ENCODE measurements at places on chromosomes 1 and 21.

DNA sequence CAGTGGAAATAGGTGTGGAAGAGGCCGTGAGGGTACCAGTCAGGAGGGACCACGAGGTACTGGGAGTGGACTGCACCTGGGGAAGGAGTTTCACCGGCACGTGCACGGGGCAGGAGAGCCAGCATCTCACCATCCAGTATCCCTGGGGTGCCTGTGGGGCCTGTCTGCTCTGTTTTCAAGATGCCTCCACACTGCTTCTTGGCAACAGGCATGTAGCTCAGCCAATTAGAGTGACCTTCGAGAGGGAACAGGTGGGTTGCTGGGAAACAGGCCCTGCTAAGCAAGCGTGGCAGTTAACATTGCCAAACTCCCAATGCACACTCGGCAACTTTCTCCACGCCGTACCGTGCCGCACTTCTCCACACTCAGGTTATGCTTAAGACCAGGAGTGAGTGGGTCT is 17.7 kb downstream of the KCNC4 start:
- no peak for DNase-seq

DNA sequence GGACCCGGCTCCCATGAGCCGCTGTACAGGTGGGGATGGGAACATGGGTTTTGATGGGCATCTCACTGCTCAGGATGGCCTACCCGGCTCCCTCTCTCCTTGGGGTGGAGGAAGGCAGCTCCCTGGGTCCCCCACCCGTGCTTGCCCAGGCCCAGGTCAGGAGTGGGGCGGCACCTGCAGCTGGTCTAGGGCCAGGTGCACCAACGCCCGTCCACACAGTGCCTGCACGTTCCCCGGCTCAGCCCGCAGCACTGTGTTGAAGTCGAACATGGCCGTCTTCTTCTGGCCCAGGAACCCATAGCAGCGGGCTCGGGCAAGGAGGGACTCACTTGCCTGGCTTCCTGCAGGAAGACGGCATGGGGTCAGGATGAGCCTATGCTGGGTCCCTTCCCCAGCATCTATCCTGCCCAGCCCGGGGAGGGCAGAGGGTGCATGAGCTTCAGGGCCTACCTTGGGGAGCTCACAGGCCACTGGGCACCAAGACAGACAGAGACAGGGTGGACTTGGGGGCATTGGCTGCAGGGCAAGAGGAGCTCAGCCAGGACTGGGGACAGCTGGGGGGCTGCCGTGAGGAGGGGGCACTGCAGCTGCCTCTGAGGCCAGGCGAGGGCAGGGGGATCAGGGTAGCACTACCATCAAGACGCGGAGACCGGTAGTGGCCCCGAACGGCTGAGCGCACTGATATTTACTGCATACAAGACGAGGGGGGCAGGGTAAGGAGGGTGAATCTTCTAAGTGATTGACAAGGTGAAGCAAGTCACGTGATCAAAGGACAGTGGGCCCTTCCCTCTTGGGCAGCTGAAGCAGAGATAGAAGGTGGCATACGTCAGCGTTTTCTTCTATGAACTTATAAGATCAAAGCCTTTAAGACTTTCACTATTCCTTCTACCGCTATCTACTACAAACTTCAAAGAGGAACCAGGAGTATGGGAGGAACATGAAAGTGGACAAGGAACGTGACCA is 17.8 kb downstream of the TTC34 start:
- DNase-seq: no peak

- DNase-seq: peak; percentile 42
Observed at GRCh38 chr1:85628791-85629531, 48.4 kb downstream of the CCN1 start.

DNA sequence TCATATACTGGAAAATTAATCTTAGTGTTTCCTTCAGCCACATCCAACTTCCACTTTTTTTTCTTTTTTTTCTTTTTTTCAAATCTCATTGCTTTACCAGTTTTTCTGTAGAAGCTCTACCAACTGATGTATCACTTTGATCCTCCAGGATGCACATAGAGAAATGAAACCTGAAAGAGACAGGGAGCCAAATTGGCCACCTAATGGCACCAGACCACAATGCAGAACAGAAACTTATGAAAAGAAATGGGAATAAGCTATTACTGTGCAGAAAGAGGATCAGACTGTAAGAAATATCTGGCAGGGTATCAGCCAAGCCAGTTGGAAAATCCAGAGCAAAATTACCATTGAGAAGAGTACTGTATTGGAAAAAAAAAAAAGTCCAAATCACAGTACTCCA is 1514.2 kb downstream of the MRPL39 start:
- no peak for DNase-seq

- DNase-seq: no peak
Observed at GRCh38 chr1:55081188-55081904, 42.0 kb downstream of the PCSK9 start.

DNA sequence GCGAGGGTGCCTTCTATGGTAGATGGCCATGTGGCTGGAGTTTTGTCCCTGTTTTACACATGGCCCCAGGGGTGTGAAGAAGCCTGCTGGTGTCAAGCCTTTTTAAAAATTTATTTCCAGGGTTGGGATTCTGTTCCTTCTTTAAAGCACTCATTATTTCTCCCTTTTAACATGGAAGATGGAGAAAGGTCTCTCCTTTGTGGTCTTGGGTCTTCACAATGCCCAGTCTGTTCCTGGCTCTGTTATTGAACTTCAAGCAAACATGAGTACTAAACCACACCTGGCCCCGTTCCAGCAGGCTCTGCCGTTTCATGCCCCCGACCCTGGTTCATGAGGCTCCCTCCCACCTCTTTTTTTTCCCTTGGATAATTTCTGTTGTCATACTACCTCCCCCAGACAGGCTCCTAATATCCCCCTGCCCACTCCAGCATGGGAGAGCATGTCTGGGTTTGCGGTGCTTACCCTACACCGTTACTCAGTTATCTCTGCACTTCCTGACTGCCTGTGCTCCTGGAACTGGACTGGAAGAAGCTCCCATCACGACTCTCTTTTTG is 121.2 kb upstream of the KIAA0040 start:
- DNase-seq: no peak

- no peak for DNase-seq
Observed at GRCh38 chr1:4121293-4121684, 221.2 kb upstream of the C1orf174 start.

GRCh38 chr1:46528297-46528955 is 23.0 kb downstream of the KNCN start:
- DNase-seq: no peak

- peak; percentile 51 for DNase-seq
Observed at GRCh38 chr1:95640746-95641145, 406.7 kb downstream of the RWDD3 start.

DNA sequence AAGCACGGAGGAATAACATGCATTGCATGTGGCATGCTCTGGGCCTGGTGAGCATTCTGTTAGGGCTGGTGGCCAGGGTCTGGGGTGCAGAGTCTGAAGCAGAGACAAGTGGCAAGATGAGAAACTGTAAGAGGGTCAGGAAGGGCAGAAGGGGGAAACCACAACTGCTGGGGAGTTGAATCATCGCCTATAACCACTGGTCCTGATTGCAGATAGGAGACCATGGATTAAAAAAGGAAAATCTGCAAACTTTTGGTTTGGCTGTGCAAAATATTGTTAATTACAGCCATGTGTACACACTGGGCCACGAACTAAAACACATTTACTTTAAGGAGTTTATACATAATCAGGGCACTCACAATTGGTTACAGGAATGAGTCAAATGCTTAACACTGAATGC is 76.6 kb downstream of the TGFBR3 start:
- DNase-seq: no peak

DNA sequence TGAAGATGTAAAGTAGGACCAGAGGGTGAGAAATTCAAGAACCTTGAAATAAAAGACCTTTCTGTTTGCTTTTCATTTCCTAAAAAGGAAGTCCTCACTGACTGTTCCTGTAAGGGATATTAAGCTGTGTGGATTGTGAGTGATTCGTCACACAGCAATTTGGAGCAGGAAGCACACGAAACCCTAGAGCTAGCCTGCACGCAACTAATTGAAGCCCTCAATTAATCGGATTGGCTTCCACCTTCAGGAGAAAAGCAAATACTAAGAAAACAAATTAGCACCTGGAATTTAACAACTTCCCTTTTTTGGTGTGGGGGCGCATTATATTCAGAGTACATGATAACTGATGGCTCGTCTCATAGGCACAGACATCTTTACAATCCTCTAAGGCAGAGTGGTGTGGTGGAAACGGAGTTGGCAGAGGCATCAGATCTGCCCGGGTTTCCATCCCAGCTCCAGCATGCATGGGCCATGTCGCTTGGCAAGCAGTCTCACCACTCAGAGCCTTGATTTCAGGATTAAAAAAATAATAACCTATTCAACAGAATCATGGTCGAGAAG is 95.2 kb downstream of the KCNJ15 start:
- DNase-seq: no peak

DNA sequence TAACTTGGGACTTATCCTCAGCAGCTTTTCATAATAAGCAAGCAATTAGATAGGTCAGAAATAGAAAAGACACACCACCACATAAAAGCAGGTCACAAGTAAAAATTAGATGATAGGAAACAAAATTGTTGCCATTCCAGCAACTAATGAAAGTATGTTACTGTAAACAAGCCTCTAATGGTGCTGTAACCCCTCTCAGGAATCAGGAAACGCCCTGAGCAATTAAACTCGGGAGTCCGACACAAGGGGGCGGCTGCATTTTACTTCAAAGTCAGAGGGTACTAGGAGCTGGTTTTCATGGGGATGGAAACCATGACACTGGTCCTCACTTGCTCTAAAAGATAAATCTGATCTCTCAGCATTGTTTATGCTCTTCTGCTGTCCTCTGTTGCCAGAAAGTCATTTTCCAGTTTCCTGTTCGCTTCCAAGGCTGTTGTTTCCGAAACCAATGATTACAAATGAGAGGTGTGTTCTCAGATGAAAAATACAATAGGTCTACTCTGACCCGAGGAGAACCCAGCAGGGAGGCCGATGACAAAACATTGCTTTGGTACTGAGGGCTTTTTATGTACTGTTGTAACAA is 93.4 kb downstream of the TGFBR3 start:
- DNase-seq: no peak

DNA sequence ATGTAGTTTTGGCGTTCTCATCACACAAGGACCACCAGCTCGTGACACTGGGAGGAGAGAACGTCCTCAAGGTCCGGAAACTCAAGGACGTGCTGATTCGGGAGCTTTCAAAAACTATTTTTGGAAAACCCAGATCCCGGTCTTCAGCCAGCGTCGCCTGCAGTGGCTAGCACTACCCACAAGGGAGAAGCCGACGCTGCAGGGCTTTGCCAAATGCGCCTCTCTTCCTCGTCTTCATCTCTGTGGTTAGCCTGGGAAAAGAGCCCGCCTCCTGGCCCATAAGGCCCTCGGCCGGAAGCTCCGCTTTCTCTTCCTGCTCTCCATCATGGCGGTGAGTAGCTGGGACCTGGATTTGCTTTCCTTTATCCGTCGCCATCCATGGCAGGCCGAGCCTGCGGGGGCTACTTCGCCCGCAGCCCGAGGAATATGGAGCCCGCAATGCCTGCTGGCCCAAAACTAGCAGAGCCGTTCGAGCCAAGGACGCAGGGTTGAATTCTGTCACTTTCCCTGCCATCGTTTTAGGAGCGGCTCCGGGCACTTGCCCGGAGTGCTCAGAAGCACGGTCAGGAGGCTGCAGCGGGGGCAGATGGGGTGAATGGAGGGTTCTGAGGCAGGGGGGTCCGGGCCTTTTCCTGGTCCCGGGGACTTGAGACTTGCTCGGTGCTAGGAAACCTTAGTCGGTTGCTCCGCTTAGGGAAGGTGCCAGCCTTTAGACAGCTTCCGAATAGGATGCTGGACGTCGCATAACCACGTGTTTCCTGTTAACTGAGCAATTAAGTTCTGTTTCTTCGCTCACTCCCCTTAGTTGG is at the start of gene RPL11:
TSS of gene RPL11 (plus strand) at position 308 of the 809 bp plus-strand sequence. CDS start at position 326, 18 bp downstream.
- DNase-seq: peak; percentile 96

- no peak for DNase-seq
Observed at GRCh38 chr1:101115112-101115511, 89.5 kb upstream of the DPH5 start.

GRCh38 chr1:2965676-2966075 is 55.6 kb upstream of the ACTRT2 start:
- no peak for DNase-seq

- DNase-seq: no peak
Observed at GRCh38 chr1:6298940-6299465, 38.1 kb upstream of the GPR153 start.

DNA sequence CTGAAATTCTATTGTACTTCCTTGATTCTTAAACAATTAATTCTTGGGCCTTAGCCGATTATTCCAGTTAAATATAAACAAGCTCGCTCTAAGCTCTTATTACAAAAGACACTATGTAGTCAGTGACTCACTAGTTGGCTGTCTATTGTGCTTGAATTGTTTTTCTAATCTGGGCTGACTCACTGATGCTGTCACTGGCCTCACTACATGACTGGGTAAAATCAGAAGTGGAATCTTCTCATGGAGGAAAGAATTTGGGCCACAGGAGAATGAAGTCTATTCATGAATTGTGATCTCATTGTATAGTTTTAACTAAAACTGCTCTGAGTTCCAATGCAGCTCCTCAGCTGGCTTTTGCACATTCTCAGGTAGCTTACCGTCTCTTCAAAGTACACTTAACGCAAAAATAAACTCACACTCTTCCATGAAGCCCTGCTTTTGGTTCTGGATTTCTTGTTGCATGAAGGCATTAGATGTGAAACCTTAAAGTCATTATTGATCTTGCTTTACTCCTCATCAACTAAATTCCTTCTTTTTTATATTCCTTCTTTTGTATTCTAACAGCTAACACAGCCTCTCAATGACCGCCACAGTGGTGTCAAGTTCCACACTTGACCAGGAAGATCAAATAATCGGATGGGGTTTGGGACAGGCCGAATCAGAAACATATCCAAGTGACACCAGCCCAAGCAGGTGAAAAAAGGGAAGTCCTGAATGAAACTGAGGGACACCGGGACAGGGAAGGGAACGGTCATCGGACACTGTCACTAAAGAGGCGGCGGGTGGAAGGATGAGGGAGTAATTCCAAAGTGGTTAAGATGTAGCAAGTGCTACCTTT is 80.9 kb upstream of the LBR start:
- peak; percentile 48 for DNase-seq

DNA sequence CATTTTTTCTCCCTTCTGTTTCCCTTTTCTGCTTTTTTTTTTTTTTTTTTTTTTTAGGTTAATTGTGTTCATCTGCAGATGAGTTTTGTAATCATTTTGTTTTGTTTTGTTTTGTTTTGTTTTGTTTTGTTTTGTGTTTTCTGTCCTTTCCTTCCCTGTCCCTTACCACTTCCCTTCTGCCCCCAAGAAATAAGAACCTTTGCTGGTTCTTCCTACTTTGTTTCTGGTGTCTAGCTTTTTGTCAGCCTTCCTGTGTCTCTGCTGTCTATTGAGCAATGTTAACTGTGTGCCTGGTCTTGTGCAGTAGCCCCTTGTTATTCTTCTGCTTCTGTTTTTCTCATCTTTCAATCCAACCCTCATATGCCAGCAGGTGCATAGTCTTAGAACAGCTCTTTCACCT is 46.0 kb downstream of the MPZL1 start:
- DNase-seq: no peak
